GM12892 (cell line): ENCODE measurements at places on chromosomes 13 and 19.

DNA sequence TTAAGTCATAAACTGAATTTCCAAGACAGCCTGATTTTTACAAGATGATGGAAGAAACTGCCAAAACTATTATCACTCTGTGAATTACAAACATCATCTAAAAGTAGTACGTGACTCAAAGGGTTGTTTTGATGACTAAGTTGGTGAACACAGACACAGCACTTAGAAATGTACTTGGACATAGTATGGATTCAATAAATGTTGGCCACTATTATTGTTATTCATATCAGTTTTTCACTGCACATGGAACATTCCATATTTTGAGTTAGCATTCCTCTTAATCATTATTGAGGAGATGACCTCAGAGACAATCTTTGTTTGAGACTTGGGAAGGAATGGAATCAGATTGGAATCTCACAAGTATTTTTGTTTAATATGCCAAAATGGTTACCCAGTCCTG, 172.9 kb downstream of the OXGR1 start:
- DNase-seq, result no peak

- no peak for DNase-seq
These were observed 24.3 kb upstream of the LAMP1 start for GRCh38 chr13:113272701-113273181.

DNA sequence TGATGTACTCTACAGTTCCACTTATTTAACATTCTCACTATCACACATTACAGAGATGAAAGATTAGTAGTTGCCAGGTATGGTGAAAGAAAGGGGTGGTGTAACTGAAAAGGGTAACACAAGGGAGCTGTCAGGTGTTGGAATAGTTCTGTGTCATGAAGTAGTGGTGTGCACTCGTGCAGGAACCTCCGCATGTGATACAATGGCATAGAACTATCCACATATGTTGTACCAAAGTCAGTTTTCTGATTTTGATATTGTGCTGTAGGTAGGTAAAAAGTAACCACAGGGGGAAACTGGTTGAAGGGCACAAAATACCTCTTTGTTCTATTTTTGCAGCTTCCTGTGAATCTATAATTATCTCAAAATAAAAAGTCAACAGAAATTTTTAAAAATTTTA, 24.4 kb upstream of the RPL21 start:
- no peak for DNase-seq

GRCh38 chr13:108249150-108249549, 20.4 kb upstream of the TNFSF13B start:
- no peak for DNase-seq

DNA sequence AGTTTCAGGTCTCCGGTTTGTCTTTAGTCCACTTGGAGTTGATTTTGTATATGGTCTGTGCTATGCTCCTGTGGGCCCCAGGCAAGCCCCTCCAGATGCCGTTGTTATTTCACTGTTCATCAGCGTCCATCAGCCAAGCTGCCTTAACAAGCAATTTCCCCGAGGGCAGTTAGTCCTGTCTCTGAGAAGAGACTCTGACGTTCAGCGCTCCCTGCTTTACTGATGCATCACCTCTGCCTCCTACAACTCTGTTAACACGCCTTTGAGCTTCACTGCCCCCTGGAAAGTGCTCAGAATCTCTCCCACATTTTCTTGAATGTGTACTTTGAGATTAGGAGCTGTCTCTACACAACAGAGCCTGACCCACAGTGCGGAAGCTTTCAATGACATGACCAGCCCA, 41.8 kb upstream of the UBAC2 start:
- DNase-seq, result no peak

GRCh38 chr19:8302734-8303133, 5.4 kb downstream of the CD320 start:
- DNase-seq, result no peak

DNA sequence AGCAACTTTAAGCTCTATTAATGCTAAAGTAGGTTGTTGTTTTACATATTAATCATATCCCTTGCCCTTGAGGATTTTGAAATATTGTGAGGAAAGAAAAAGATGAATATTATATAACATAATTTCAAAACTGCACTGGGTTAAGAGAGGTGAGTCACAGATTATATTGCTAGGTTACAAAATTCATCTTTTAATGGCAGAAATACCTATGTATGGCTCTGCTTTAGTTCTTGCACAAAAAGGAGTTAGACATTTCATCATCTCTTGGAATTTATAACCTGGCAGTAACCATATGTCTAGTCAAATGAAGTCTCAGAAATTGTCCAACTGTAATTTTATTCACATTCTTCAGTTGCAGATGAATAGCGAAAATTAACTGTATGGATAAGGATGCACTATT, 2041.1 kb downstream of the OLFM4 start:
- DNase-seq, result no peak

DNA sequence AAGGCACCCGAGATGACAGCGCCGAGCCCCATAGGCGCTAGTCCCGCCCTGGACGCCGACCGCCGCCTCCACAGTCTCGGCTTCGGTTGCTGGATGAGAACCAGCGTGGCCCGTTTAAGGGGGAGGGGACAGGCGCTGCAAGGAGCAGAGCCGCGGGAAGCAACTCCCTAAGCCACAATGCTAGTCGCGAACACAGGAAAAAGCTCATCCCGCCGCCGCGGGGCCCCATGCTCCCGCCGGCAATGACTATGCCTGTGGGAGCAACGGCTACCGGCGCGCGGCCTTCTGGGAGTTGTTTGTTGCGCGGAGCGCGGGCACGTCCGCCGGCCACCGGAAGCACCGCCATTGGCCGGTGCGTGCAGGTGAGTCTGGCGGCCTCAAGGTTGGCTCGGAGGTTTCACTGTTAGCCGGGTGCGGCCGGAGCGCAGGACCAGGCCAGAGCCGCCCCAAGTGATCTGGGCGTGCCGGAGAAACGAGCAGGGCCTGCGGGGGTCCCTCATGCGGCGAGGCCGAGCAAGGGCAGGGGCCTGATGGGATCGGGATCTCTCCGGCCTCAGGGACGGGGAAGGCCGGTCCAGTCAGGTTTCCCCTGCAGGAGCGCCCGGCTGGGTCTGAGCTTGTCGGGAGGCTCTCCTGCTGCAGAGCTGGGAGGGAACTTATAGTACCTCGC, at the start of gene ZNF544:
Gene ZNF544 (plus strand): TSS at position 330 of the 670 bp plus-strand sequence. CDS start 15,110 bp downstream, outside the sequence.
- DNase-seq, result peak; percentile 79

- no peak for DNase-seq
These were observed 3.9 kb upstream of the GPR183 start for GRCh38 chr13:99311137-99311536.

DNA sequence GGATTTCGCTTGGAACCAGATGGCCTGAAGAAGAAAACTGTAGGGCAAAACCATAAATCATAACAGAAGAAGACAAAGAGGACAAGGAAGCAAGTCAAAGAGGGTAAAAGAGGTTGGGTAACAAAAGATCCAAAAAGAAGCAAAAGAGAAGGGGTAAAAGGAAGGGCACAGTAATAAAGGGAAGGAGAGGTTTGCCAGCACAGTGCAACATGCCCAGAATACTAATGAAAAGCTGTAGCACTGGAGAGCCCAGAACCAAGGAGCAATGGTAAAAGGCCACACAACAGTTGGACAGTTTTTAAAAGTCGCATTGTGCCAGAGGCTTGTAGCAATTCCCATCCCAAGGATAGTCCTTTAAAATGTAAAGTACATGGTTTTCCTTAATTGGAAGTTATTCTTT, 506.6 kb downstream of the PCDH9 start:
- no peak for DNase-seq

- DNase-seq, result no peak
These were observed 80.3 kb downstream of the UFM1 start for GRCh38 chr13:38429916-38430315.

- no peak for DNase-seq
These were observed 4.1 kb downstream of the KANK2 start for GRCh38 chr19:11192957-11193939.

DNA sequence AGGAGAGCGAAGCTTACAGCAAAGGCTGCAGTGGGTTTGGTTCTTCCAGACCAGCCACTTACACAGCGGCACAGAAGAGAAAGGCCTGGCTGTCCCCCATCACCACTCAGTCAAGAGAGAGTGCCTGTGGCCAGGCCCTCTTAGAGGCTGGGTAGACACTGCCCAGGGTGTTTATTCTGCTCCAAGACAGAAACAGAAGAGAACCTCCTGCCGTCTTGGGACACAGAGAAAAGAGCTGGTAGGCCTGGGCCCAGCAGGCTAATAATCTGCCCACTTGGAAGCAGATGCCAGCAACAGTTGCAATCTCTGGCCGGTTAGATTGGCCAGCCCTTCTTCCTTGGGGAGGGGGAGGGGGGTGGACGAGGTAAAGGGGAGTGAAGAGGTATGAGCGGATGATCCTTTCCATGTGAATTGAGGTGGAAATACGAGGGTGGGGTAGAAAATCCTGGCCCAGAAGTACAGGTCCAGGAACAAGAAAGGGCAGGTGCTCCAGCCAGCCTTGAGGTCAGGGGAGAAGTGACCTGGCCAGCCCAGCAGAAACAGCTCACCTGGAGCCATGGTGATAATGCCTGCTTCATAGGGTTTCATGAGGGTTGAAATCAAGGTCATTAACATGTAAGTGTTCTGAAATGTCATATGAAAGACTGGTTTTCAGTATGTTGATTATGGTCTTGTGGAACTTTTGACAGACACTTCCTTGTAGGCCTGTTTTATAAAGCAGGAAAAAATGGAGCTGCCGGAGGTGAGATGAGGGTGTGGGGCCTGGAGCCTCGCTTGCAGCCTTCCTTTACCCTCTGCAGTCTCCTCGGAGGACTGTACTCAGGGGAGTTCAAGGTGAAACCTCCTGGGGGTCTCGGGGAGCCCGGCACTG, 116.9 kb downstream of the SIPA1L3 start:
- DNase-seq, result no peak

- no peak for DNase-seq
These were observed 27.7 kb downstream of the GADD45B start for GRCh38 chr19:2503521-2504109.

- no peak for DNase-seq
These were observed 920 bp upstream of the ANO8 start for GRCh38 chr19:17335575-17335974.

- DNase-seq, result no peak
These were observed 52.5 kb downstream of the FOXO1 start for GRCh38 chr13:40613914-40614313.

- DNase-seq, result no peak
These were observed 66.4 kb downstream of the SPACA7 start for GRCh38 chr13:112442483-112443090.

DNA sequence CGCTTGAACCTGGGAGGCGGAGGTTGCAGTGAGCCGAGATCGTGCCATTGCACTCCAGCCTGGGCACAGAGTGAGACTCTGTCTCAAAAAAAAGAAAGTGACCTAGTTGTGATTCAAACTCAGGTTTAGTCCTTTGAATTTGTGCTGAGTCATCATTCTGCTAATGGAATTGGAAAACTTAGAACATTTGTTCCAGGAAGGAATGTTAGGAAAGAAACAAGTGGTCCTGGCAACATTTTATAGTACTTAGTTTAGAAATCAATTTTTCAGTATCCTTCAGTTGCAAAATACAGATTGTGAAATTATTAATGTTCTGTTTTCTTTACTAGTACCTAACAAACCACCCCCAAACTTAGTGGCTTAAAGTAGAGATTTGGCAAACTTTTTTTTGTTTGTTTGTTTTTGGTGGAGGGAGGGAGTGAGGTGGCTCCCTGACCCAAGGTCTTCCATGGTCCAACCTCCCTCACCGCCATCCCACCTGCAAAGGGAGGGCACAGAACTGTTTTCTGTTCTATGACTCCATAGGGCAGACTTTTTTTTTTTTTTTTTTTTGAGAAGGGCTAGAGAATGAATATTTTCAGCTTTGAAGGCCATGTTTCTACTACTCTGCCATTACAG, 9.2 kb upstream of the SULT2A1 start:
- no peak for DNase-seq

DNA sequence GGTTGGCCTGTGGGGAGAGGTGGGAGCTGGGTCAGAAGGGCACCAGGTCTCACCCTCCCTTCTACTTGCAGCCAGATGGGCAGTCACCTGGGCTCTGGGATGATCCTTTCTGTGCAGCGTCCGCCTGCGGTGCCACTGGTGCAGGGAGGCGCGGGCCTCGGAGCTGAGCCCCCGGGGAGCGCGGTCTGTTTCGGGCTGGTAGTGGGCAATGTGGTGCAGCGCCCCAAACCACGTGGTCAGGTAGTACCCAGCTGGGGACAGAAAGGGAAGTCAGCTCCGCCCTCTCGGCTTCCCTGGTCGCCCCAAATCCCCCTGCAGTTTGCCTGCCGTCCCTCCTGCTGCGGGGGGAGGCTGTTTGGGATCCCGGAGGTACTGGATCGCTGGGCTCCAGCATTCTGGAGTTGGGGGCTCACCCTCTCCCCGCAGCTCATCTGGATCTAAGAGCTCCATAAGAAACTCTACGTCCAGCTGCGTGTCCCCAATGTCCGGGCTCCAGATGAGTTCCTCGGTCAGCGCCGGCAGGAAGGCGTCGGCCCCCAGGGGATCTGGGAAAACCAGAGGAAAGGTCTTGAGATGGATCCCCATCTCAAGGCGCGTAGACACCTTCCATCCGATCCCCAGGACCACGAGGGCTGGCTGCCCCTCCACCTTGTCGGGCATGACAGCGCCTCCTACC, 8.8 kb downstream of the RINL start:
- no peak for DNase-seq

DNA sequence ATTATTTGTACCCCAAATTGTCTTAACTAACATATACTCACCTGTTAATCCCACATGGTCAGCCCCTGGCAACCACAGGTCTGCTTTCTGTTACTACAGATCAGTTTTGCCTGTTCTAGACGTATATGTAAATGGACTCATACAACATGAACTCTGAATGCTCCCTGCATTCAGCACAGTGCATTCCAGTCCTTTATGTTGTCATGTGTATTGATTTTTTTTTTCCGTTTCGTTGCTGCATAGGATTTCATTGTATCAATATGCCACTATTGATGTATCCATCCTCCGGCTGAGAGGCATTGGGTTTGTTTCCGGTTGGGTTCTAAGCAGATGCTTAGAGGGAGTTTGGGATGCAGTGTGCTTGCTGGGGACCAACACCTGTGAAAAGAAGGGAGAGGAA, 36.1 kb upstream of the TNFRSF19 start:
- no peak for DNase-seq

DNA sequence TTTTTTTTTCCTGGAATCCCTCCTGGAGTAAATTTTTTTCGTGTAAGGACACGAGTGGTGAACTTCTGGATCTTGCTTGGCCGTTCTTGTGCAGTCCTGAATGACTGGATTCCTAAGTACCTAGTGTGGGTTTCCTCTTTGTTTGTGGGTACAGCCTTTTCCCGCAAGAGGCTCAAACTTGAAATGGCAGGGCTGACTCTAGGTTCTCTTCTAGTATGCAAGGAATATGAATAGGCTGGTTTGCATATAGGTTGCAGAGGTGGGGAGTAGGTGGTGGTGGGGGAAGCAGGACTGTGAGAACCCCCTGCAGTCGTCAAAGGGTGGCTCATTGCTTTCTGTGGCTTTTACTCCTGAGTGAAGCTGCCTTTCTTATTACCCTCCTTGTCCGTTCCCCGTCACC, 13.6 kb downstream of the UBAC2 start:
- DNase-seq, result no peak

DNA sequence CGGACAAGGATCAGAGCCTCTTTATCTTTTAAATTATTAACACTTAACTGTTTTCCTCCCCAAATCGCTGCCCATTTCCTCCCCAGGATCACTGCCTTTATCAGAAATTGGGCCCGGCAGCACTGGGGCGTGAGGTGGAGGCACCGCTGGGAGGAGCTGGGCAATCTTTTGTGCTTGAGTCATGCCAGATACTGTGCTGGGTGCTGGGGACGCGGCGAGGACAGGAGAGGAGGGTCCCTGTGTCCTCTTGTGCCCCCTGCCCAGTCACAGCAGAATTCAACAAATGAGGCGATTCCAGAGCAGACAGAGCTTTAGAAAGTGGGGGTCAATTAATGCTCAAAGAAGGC, 347.8 kb downstream of the ZNF536 start:
- no peak for DNase-seq
